ENCODE measurements at places on chromosomes 12 and 14. TPM values are rescaled to one million over a fixed set of nuclear protein-coding genes. Genes with fewer than 3 reads are reported as not detected.
A peak's percentile ranks its signal among the peaks of the same experiment; 100 is the strongest.

DNA sequence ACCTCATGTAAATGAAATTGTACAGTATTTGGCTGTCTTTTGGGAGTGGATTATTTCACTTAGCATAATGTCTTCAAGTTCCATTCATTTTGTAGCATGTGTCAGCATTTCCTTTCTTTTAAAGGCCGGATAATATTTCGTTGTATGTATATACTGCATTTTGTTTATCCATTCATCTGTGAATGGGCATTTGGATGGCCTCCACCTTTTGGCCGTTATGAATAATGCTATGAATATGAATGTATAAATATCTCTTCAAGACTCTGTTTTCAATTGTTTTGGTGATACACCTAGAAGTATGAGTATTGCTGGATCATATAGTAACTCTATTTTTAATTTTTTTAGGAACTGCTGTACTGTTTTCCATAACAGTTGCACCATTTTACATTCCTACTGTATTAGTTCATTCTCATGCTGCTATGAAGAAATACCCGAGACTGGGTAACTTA is 164.9 kb downstream of the DYRK2 start:
- H3K4me3 ChIP-seq: no peak overlapping the region
- no peak for DNase-seq
- H3K36me3 ChIP-seq: no peaks in the 10 kb centered on the region
- H3K27me3 ChIP-seq: no peaks in the 10 kb centered on the region
- H3K27ac ChIP-seq: no peak overlapping the region

DNA sequence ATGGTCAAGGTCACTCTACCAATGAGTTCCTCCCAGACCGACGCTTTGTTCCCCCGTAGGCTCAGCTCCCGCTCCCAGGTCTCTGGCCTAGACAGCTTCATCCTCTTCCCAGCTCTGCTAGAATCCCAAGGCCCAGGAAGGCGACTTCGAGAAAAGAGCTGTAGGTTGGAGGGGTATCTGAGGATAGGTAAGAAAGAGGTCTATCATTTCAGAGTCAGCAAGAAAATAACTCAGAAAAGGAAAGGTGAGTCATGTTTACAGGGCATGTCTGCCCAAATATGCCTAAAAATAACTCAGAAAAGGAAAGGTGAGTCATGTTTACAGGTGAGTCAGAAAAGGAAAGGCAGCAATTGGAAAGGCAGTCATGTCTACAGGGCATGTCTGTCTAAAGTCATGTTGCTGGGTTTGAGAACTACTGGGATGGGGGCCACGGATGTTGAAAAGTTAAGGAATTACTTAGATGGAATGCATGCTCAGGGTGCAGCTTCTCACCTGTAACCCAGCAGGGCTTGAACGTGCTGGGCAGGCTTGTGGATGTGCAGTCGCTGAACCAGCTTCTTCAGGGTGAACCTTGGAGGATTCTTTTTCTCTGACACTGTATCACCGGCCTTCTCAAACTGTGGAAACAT is 12.2 kb downstream of the TEP1 start:
- H3K4me3 ChIP-seq: no peak overlapping the region
- no peaks in the 10 kb centered on the region for H3K27me3 ChIP-seq
- H3K4me1 ChIP-seq: peaks cover 26% of the 10 kb centered on the region
- DNase-seq: no peak
- peaks cover 17% of the 10 kb centered on the region for H3K36me3 ChIP-seq
- H3K27ac ChIP-seq: peak overlapping the region; percentile 65

- no peak for DNase-seq
- no peaks in the 10 kb centered on the region for H3K27me3 ChIP-seq
- H3K4me3 ChIP-seq: no peak overlapping the region
- peaks cover 26% of the 10 kb centered on the region for H3K4me1 ChIP-seq
These were observed 17.7 kb downstream of the RIN3 start for GRCh38 chr14:92531106-92531873.

DNA sequence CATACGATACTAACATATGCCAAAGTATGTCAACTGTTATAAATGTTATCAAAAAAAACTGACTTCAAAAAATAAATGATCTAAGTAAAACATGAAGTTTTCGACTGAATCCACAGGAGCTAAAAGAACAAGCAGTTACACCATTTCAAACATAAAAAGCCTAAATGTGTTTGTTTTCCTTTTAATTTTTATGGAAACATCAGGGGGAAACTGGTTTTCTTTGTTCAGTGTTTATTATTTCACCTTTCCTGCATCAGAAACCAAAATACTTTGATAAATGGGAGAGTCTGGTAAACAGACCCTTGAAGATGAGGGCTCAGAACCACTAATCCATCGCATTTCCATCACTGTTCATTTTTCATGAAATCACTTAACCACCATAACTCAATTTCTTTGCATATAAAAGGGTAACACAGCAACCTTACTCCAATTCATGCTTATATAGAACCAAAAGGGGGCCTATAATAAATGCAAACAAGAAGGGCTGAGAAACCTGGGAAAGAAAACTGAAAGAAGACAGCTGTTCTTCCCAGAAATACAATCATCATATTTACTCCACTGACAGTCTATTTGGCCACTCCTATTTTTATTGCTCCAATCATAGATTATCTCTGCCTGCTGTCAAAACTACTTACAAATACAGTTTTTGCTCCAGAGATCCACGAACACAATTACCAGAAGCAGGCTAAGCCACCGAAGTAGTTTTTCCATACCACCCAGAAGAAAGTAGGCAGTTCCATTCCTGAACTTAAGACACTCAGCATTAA is 17.0 kb downstream of the FGD6 start:
- no peaks in the 10 kb centered on the region for H3K36me3 ChIP-seq
- no peak overlapping the region for H3K4me3 ChIP-seq
- no peak overlapping the region for H3K27ac ChIP-seq

DNA sequence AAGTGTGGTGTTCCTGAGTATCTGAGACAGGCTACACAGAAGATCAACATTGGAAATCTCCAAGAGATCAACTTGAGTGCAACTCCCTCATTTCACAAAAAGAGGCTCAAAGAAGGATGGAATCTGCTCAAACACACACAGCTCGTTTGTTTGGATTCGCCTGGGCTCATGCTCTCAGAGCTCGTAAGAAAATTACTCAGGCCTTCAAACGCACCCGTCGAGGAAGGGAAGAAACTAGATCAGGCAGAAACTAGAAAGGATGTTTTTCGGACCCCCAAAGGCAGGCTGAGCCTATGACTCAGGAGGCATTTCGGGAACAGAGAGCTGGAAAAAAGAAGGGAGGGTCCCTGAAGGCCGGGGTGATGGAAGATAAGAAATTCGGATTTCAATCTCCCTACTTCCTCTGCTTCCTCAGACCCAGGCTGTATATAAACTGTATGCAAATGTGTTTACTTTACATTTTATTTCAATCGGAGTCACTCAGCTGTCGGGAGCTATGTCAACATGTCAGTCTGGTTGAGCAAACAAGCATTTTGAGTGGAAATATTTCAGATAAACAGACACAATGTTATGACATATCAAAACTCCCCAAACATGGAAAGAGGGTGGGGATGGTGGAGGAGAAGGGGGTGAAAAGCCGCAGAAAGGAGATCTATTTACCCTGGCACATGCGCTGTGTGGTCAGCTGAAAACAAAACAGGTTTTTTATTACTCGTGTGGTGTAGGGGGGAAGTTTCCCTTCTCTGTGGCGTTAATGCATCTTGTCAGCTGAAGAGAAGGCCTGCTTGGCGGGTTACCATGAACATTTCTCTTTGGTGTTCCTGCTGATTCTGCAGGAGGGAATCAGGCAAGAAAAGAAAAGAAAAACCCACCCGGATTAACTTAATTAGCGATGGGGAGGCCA is 129.1 kb upstream of the TBX3 start:
- H3K4me1 ChIP-seq: peaks cover 8% of the 10 kb centered on the region
- peaks cover 4% of the 10 kb centered on the region for H3K27me3 ChIP-seq
- H3K36me3 ChIP-seq: no peaks in the 10 kb centered on the region
- no peak overlapping the region for H3K27ac ChIP-seq

DNA sequence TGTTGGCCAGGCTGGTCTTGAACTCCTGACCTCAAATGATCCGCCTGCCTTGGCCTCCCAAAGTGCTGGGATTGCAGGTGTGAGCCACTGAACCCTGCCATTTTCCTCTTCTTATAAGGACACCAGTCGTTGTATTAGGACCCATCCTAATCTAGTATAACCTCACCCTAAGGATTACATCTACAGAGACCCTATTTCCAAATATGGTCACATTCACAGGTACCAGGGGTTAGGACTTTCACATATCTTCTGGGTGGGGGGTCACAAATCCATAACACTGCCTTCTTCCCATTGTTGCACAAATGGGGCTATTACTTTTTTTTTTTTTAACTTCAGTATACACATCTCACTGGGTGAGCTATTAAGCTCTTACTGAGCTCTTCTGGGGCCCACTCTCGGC is 38.6 kb downstream of the ARF6 start:
- DNase-seq: no peak
- peaks cover 4% of the 10 kb centered on the region for H3K36me3 ChIP-seq
- H3K4me1 ChIP-seq: peaks cover 6% of the 10 kb centered on the region
- no peak overlapping the region for H3K27ac ChIP-seq
- no peaks in the 10 kb centered on the region for H3K27me3 ChIP-seq

- H3K27ac ChIP-seq: no peak overlapping the region
- DNase-seq: no peak
- peaks cover 22% of the 10 kb centered on the region for H3K4me1 ChIP-seq
- H3K4me3 ChIP-seq: peak overlapping the region; percentile 89
These were observed 1.7 kb downstream of the TBX3 start for GRCh38 chr12:114682106-114682784.

The INHBE gene
- total RNA-seq: not detected

The RDH11 gene
- total RNA-seq: 23.4 TPM

Measured in T-helper 17 cell (primary cell).